Activated T-cell treated with anti-CD3 and anti-CD28 coated beads, Interleukin-2, amount 50 U/mL, for 72 hours (primary cell): ENCODE measurements at places on chromosomes 2 and 18.

DNA sequence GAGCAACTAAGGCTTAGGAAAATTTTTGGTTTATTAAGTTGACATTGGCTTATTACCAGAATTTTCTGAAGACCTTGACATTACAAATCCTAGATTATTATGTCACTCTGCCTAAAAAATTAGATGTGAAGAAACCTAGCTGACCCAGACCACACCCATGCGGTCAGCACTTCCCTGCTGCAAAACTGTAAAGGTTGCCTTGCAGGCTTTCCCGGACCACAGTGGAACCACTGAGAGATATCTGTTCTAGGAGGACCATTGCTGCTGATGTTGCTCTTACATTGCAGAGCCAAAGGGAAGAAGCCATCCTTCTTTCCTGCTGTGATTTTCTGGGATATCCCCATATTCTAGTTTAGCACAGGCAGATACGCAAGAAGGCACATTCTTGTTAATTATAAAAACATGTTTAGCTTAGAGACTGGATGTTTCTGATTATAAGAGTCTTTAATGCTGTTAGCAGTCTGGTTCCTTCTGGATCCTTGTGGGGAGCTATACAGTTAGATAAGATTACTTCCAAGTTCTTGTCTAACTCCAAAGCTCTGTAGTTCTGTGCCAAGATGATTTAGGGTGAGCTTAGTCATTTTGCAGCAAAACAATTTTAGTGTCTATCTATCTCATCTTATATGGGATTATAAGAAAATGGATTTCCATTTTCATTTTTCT, 70.2 kb downstream of the AOX1 start:
- DNase-seq, result no peak
- H3K36me3 ChIP-seq, result no peaks in the 10 kb centered on the region
- H3K4me3 ChIP-seq, result no peak overlapping the region

DNA sequence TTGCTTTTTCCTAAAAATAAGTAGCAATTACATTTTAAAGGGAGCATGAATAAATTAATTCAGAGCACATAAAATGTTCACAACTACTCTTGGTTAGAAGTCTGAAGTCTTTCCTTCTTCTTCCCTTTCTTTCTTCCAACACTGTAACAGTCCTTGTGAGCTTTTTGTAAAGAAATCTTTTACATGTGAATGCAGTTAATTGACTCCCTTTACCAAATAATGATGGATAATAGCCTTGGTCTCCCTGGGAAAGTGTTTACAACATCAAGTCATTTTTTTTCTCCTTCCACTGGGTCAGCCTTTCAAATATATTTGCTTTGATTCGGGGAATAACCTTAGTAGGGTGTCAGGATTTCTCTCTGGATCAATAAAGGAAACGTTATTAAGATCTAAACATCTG, 39.1 kb downstream of the CALCRL start:
- no peak overlapping the region for H3K4me3 ChIP-seq
- H3K27me3 ChIP-seq, result no peaks in the 10 kb centered on the region
- DNase-seq, result no peak
- H3K4me1 ChIP-seq, result no peaks in the 10 kb centered on the region

DNA sequence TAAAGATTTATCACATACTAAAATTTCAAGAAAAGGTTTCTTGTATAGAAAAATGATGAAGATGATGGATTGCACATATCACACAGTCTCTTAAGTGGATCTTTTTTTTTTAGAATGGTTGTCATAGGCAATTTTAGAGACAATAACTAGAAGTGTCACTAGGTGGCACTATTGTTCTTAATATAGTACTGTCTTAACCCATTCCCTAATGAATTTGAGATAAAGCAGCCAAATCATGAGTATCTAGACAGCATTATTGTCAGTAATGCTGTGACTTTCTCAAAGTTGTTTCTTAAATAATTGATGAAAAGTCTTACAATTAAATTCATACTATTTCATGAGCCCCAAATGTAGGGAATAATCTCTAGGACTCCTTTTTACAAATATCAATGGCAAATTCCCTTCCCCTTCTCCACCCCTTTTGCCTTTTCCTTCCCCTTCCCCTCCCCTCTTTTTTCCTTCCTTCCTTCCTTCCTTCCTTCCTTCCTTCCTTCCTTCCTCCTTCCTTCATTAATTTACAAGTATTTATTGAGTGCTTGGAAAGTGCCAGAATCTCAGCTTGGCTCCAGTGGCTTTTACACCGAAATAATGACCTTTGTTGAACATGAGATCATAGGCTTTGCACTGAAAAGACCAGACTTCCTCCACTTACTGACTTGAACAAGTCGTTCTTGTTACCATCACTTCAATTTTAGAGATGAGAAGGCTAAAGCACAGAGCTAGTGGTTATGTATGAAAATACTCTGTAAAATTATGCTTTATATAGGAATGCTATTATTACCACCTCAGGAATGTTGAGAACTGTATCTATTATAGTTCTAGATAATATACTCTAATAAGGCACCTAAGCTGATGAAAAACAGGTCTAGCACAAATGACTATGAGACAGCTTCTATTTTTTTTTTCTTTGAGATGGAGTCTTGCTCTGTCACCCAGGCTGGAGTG, 19.8 kb downstream of the MYL12B start:
- H3K27me3 ChIP-seq, result no peaks in the 10 kb centered on the region
- H3K4me3 ChIP-seq, result no peak overlapping the region
- H3K36me3 ChIP-seq, result peaks cover 8% of the 10 kb centered on the region
- no peak for DNase-seq
- H3K4me1 ChIP-seq, result peaks cover 18% of the 10 kb centered on the region
- H3K27ac ChIP-seq, result no peak overlapping the region

DNA sequence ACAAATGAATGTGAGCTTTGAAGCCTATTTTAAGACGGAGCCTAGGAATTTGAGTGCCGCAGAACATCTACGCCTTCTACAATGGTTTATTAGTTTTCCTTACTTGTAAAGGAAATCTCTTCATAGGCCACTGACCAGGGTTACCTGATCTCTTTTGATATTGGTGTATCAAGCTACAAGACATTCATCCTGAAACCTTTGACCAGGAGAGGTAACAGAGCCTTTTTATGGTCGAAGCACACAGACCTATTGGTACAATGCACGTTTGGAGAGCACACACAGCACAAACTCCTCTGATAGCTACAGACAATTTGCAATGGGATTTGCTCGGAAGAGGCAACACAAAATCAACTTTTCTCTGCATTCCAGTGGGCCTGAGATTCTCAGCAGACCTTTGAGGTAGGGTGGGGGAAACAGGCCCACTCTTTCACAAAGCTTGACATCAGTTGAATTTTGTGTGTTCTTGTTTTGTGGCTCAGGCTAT, 12.8 kb downstream of the MYCN start:
- H3K27ac ChIP-seq, result no peak overlapping the region
- H3K4me1 ChIP-seq, result no peaks in the 10 kb centered on the region
- H3K36me3 ChIP-seq, result no peaks in the 10 kb centered on the region
- no peak overlapping the region for H3K4me3 ChIP-seq
- DNase-seq, result no peak

DNA sequence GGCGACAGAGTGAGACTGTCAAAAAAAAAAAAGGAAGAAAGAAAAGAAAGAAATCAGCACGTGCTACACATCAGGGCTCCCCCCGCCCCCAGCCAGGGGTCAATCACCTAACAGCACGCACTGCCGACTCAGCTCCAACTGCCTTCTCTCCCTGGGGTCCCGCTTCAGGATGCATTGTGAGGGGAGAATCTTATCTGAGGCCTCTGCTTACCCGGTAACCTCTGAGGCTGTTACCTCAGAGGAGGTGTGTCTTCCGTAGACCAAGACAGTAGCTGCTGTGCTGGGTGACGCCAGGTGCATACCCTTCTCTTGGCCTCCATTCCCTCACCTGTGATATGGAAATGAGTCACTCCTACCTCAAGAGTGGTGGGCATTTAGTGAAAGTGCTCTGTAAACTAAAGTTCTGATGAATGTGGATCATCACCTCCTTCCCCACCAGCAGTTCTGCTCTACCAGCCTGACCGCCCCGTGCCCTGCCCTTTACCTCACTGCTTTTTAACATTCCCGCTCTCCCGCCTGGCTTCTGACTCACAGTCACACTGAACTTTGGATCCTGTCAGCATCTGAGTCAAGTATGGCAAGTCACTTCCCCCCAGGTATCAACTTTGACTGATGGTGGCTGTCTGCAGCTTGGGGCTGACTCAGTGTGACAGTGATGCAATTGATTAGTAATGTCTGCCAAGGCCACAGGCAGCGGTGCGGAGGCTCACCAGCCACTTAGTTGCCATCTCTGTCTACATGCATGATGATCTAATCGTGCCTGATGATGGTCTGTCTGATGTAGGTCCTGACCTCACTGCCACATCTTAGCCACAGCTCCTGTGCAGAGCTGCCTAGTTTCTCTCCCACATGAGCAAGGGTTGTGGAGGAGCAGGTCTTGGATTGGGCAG, 20.1 kb downstream of the ARID5A start:
- H3K4me3 ChIP-seq, result peak overlapping the region; percentile 18
- peak overlapping the region; percentile 75 for H3K27ac ChIP-seq
- no peaks in the 10 kb centered on the region for H3K27me3 ChIP-seq
- DNase-seq, result peak; percentile 77

DNA sequence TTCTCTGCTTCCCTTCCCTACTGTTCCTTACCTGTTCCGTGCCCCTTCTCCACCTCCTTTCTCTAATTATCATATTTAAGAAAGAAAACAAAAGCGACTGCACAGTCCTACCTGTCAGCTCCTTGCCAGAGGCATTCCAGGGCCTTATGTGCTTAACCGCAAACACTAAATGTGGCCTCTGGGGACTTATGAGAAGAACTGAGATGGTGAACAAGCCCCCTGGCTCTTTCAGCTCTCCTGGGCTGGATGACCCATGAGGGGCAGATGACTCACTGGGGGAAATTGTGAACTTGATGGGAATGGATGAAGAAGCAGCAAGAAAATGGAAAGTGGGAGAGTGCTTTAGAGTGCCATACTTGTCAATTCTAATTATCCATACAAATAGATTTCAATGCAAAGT, 106.3 kb upstream of the LYPD1 start:
- no peak for DNase-seq
- H3K4me3 ChIP-seq, result no peak overlapping the region
- H3K4me1 ChIP-seq, result no peaks in the 10 kb centered on the region
- no peaks in the 10 kb centered on the region for H3K27me3 ChIP-seq

DNA sequence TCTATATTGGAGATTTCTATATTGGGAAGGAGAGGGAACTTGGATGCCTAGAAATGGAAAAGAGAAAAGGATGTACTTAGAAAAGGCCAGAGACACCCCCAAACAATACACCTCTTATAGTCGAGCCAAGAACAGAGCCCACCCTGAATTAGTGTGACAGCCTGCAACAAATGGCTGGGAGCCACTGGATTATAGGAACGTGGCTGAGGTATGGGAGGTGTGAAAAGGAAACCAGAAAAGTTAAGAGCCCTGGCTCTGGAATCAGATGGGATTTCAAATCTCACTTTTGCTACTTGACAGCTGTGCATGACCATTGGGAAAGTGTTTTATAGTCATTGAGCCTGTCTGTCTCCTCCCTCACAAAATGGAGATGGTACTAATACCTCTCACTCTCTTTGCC, 394.0 kb downstream of the ZNF521 start:
- H3K4me1 ChIP-seq, result no peaks in the 10 kb centered on the region
- H3K36me3 ChIP-seq, result no peaks in the 10 kb centered on the region

DNA sequence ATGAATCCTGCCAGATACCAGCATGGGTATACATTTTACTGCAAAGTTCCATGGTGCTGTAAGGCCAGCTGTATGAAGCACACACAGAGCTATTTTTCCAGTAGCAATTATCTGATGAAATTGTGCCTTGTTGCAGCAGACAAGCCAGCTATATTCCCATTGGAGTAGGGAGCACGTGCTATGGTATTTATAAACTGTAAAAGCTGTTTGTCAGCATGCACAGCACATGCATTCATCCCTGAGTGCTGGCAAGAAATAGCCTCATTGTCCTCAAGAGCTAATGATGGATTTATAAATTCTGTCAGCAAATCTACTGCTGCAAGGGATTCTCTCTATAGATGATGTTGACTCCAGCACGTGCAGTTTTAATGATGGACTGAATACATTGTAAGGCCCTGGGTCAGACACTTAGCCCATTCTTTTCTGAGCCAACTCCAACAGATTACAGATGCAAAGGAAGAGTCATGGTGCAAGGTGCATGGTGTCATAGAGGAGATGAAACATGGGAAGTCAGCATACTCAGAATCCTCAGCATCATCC, 61.7 kb downstream of the KCNS3 start:
- no peak for DNase-seq
- H3K4me1 ChIP-seq, result no peaks in the 10 kb centered on the region
- H3K27me3 ChIP-seq, result peaks cover 4% of the 10 kb centered on the region
- no peak overlapping the region for H3K4me3 ChIP-seq
- no peak overlapping the region for H3K27ac ChIP-seq

GRCh38 chr2:144694456-144694855, 174.5 kb upstream of the ZEB2 start:
- H3K4me3 ChIP-seq, result no peak overlapping the region
- peaks cover 8% of the 10 kb centered on the region for H3K27me3 ChIP-seq
- H3K4me1 ChIP-seq, result no peaks in the 10 kb centered on the region
- no peak for DNase-seq
- H3K27ac ChIP-seq, result no peak overlapping the region

DNA sequence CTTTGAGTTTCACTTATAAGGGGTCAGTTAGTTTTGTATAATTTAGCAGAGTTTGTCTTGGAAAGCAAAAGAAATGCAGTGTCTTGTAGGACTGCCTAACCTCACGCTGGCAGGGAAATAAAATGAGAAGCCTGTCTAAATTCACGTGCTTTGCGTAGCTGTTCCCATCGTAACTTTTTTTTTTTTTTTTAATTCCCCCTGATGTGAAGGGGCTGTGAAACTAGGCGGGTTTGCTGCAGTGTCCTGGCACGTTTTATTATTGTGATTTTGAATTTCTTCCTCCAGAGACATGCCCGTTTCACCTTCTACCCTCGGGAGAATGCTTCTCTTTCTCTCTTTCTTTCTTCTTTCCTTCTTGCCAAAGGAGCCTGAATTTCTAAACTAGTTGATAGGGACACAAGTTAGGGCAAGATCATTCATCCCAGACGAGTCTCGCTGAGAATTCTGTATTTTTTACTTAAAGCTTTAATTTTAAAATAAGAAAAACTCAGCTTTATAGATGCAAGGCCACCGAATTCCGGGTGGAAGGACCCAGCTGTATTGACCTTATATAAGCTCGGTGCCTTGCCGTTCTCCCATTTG, 2.3 kb downstream of the MEIS1 start:
- H3K27ac ChIP-seq, result no peak overlapping the region
- peaks cover 54% of the 10 kb centered on the region for H3K4me1 ChIP-seq
- no peak for DNase-seq
- H3K27me3 ChIP-seq, result peaks cover 87% of the 10 kb centered on the region
- peaks cover 5% of the 10 kb centered on the region for H3K36me3 ChIP-seq

GRCh38 chr2:240662681-240663080, 20.0 kb downstream of the AQP12B start:
- no peak overlapping the region for H3K27ac ChIP-seq
- H3K4me1 ChIP-seq, result no peaks in the 10 kb centered on the region
- H3K36me3 ChIP-seq, result peaks cover 4% of the 10 kb centered on the region

GRCh38 chr18:68435581-68435980, 279.3 kb downstream of the TMX3 start:
- H3K27ac ChIP-seq, result no peak overlapping the region
- no peak for DNase-seq
- no peak overlapping the region for H3K4me3 ChIP-seq
- peaks cover 5% of the 10 kb centered on the region for H3K4me1 ChIP-seq
- H3K36me3 ChIP-seq, result peaks cover 2% of the 10 kb centered on the region
